ENCODE measurements at places on chromosomes 7 and 10. TPM values are rescaled to one million over a fixed set of nuclear protein-coding genes. Genes with fewer than 3 reads are reported as not detected.

CALY gene
- 1.5 TPM for total RNA-seq

CYP3A7 gene
- 0.12 TPM for total RNA-seq

ZNF804B gene
- not detected for total RNA-seq

DNA sequence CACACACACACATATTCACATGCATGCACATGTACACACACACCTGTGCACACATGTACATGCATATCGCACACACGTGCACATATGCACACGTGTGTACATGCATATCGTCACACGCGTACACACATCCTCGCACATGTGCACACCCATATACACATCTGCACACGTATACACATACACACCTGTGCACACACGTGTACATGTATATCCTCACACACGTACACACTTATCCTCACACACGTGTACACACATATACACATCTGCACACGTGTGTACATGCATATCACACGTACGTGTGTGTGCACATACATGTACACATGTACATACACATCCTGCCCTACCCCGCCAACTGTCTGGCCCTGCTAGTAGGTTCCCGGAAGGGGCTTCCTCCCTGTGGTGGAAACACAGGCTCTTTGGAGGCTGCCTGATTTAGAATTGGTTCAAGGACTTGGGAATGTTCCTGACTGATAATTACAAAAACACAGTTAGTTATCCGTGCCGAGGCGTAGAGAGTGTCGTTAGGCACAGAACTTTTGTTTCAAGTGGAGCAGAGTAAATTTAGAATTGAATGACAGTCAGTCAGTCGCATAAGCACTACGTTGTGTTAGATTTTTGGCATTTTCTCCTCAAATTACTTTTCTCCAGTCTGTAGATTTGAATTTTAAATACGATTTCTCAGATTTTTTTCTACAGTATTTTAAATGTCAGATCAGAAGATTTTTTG lies 18.5 kb upstream of the PRKAR1B start:
- no peak for DNase-seq

DNA sequence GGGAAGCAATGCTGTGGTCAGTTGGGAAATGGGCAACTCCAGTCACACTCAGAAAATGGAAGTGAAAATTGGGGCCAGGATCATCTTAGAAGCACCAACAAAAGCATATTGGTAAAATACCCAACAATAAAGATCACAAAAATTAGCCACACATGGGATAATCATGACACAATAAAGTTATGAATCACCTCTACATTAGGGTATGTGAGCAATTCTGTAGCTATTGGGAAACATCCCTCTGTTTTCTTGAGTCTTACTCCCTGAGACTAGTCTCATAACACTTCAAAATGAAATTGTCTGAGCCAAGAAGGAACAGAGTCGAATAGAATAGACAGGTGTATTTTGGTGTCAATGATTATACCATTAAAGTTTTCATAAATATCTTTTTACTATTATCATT lies 178.3 kb downstream of the DYNC1I1 start:
- DNase-seq, result no peak

GRCh38 chr7:3370068-3370830 lies 69.2 kb downstream of the SDK1 start:
- DNase-seq, result no peak

DNA sequence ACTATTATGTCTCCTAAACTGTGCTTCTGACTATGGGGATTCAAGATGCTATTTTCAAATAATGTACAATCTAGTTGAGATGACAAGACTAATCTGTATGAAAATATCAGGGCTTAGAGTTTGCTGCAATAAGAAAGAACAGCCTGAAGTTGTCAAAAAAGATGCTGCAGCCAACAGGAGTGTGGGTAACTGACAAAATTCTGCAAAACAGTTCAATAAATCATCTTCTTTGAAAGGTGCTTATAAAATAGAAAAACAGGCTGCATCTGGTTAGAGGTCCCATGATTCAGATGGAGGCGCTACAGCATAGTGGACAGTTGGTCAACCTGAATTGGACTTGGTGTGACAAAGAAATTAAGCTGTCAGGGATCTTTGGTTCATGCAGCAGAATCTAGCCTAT lies 511.0 kb downstream of the XPNPEP1 start:
- no peak for DNase-seq

- DNase-seq, result no peak
Observed at GRCh38 chr10:126223512-126224067, 164.7 kb downstream of the ADAM12 start.

DPCD gene
- total RNA-seq, result 36.2 TPM

- no peak for DNase-seq
Observed at GRCh38 chr10:70784471-70784870, 706 bp downstream of the TBATA start.

DNA sequence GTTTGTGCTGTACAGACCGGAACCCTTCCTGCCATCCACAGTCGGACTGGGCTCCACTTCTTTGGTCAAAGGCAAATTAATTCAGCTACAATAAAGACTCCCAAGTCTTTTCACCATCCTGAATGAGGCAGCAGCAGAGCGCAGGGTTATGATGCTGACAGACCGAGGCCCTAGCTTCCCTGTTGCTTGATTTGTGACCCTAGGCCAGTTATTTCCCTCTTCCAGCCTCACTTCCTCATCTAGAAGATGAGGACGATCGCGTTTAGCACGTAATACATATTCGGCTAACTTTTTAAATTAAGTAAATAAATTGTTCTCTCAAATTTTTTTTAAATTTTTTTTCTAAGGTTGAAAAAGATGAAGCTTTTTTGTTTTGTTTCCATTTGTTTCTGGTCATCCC lies 18.1 kb downstream of the ADRB1 start:
- DNase-seq, result no peak

DNA sequence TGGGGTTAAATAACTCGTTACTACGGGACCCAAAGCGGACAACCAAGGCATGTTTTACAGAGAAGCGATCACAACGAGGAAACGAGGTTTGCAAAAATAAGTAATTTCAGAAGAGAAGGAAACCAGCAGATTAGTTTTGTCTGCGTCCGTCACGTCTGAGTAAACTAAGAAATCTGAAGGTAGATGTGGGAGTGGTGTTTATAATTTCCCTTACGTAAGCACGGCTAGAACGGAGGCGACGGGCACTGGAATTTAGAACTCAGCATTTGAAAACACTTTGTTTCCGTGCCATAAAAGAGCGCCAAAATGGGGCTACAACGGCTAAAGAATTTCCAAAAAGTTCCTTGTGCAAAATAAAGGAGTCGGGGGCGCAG lies 718 bp upstream of the UMAD1 start:
- no peak for DNase-seq

ZNF727 gene
- not detected for total RNA-seq

GRCh38 chr7:131066635-131067034 lies 261.0 kb upstream of the MKLN1 start:
- no peak for DNase-seq

- DNase-seq, result no peak
Observed at GRCh38 chr10:73772281-73773151, 9.3 kb upstream of the CHCHD1 start.

GRCh38 chr7:148192491-148192890 lies 398.1 kb upstream of the C7orf33 start:
- no peak for DNase-seq

DNA sequence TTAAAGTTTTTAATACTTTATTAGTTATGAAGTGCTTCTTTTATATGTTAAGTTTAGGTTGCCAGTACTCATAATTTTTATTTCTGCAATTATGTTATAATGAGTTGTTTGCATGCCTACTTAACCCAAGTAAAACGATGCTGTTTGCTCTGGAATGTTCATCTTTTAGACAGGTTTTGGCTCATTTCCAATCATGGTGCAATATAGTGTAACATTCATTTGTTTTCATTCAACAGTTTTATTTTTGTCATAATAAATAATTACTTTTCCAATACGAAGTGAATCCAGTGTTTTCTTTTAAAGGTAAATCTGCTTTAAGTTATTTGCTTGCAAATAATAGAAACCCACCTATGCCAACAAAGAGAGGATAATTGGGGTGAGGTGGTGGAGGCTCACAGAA lies 22.1 kb downstream of the ARL5B start:
- no peak for DNase-seq

DDIT4 gene
- total RNA-seq, result 122 TPM

DNA sequence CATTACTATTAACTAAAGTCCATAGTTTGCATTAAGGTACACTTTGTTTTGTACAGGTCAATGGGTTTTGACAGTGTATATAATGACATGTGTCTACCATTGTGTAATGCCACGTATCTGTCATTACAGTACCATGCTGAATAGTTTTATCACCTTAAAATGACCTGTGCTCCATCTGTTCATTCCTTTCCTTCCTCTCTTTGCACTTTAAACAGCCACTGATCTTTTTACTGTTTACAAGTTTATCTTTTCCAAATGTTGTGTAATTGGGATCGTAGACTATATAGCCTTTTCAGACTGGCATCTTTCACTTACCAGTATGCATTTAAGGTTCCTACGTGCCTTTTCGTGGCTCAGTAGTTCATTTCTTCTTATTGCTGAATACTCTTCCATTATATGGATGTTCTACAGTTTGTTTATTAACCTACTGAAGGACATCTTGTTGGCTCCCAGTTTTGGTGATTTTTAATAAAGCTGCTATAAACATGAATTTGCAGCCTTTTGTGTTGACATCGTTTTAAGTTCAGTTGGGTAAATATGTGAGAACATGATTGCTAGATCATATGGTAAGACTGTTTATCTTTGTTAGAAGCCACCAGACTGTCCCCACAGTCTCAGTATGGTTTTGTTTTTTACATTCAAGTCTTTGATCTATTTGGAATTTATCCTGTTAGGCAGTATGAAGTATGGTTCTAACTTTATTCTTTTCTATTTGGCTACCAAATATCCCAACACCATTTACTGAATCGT lies 24.7 kb downstream of the STAM start:
- no peak for DNase-seq

DNA sequence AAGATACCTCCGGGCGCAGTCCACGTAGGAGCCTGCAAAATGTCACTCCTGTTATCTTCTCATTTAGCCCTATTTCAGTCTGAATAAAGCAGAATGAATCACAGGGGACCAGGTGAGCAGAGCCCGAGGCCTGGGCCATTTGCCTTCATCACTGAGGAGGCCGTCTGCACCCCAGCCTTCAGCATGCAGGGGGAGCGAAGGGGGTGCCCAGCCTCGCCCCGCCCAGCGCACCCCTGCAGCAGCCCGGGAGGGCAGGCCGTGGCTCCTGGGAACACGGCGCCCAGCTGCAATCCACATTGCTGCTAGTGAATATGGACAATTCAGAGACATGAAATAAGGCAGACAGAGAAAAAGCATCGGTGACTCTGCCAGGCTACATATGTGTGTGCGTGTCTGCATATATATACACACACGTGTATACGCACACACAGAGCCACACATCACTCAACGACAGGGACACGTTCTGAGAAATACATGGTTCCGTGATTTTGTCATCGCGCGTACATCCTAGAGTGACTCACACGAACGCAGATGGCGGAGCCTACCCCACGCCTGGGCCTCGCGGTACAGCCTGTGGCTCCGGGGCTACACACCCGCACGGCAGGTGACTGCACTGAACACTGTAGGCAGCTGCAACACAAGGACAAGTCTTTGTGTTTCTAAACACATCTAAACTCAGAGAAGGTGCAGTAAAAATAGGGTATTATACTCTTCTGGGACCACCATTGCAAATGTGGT lies 15.2 kb upstream of the ELFN1 start:
- DNase-seq, result no peak

- DNase-seq, result no peak
Observed at GRCh38 chr7:40506158-40506557, 371.4 kb downstream of the SUGCT start.

FAM25C gene
- not detected for total RNA-seq

OR2A1 gene
- not detected for total RNA-seq

GPR15LG gene
- total RNA-seq, result 1.0 TPM

LRRC61 gene
- 45.4 TPM for total RNA-seq

OGDH gene
- total RNA-seq, result 62.0 TPM

EGFR gene
- 48.1 TPM for total RNA-seq

DNA sequence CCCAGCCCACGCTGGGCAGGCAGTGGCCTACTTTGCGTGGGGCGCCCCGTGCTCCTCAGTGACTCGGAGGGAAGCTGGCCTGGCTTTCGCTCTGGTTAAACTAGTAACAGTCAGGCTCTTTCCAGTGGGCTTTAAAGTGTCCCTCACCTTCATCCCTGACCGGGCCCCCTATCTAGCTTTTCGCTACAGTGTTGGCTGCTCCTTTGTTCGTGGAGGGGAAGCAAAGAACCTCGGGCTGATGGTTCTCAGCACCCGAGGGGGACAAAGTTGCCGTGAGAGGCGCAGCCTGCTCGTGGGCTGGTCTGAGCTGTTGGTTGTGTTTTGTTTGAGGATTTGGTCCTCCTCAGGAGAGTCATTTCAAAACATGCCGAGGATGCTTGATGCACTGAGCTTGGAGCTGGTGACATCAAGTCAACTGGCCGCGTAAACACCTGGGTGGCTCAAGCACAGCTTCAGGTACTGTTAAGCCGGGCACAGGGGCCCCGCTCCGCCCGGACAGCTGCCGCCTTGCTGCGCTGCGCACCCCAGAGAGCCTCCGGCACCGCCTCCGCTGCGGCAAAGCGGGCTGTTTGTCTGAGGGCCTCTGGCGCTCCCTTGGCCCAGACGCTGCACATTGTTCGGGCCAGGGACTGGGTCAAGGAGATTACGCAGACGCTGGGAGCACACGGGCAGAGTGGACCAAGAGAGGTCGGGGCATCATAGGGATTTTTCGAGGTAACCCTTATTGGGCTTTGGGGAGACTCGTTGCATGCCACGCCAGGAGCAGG lies 1.6 kb downstream of the DLX6 start:
- no peak for DNase-seq

- DNase-seq, result no peak
Observed at GRCh38 chr10:802506-802905, 113.0 kb upstream of the DIP2C start.

GRCh38 chr7:47743965-47744591 lies 162.2 kb upstream of the TNS3 start:
- no peak for DNase-seq

TWNK gene
- 5.2 TPM for total RNA-seq

CYP2C9 gene
- 1.0 TPM for total RNA-seq

GRCh38 chr10:554182-554848 lies 135.2 kb downstream of the DIP2C start:
- no peak for DNase-seq

SPDYE6 gene
- total RNA-seq, result not detected

AQP1 gene
- 0.72 TPM for total RNA-seq

DNA sequence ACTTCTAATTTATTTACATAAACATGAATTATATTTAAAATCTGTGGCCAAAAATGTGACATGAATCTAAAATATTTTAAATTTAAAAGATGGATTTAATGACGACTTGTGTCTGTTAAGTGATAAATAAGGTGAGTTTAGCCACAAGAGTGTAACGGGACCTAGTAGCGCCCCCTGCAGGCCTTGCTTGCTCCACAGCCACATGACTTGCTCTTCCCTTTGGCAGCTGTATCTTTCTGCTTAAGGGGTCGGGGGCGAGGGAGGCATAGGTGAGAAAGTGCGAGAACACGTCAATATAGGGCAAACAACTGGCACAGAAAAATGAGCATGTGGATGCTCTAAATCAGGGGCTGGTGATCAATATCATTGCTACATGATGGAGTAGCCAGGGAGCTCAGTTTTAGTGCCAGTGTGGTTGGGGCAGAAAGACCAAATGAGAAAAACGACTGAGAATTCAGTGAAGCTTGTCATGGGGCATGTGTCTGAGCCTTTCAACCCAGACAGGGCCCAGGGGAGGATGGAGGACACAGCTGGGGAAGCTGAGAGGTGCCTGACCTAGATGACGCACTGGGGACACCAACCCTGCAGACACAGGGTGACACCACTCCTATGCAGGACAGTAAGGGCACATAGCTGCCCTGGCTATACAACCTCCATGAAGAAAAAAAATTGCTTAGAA lies 49.8 kb downstream of the PAXIP1 start:
- no peak for DNase-seq
